ENCODE measurements at places on chromosomes 2 and 18. TPM values are rescaled to one million over a fixed set of nuclear protein-coding genes. Genes with fewer than 3 reads are reported as not detected.

GRCh38 chr2:232629129-232629475 is 4.3 kb upstream of the EFHD1 start:
- DNase-seq = no peak
- no peak overlapping the region for H3K4me3 ChIP-seq
- peaks cover 25% of the 10 kb centered on the region for H3K27me3 ChIP-seq
- H3K27ac ChIP-seq = no peak overlapping the region
- H3K4me1 ChIP-seq = peaks cover 6% of the 10 kb centered on the region

GRCh38 chr2:235168174-235168979 is 216.6 kb downstream of the SH3BP4 start:
- DNase-seq = no peak
- H3K4me1 ChIP-seq = peaks cover 4% of the 10 kb centered on the region
- no peaks in the 10 kb centered on the region for H3K27me3 ChIP-seq

GRCh38 chr18:34511435-34511834 is 198.7 kb upstream of the DTNA start:
- no peak overlapping the region for H3K4me3 ChIP-seq
- no peak for DNase-seq
- H3K36me3 ChIP-seq = no peaks in the 10 kb centered on the region
- no peak overlapping the region for H3K27ac ChIP-seq

- H3K27me3 ChIP-seq = no peaks in the 10 kb centered on the region
- no peak overlapping the region for H3K4me3 ChIP-seq
- no peaks in the 10 kb centered on the region for H3K4me1 ChIP-seq
- no peak for DNase-seq
These were observed 40.4 kb downstream of the RMP24 start for GRCh38 chr18:36012891-36013290.

DNA sequence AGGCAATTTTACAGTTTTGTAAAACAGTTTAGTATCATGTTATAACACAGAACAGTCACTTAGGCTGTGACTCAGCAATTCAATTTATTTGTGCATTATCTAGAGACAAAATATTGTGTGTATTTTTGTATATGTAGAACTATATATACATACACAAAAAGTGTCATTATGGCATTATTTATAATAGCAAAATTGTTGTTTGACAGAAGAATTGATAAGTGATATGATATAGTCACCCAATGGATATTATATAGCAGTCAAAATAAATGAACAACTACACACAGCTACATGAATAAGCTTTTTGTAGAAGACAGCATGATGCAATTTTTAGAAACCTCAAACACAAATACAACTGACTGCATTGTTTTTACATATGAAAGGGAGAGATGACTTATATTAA is 334.0 kb downstream of the TRIB2 start:
- no peaks in the 10 kb centered on the region for H3K36me3 ChIP-seq
- no peaks in the 10 kb centered on the region for H3K4me1 ChIP-seq
- no peak for DNase-seq

DNA sequence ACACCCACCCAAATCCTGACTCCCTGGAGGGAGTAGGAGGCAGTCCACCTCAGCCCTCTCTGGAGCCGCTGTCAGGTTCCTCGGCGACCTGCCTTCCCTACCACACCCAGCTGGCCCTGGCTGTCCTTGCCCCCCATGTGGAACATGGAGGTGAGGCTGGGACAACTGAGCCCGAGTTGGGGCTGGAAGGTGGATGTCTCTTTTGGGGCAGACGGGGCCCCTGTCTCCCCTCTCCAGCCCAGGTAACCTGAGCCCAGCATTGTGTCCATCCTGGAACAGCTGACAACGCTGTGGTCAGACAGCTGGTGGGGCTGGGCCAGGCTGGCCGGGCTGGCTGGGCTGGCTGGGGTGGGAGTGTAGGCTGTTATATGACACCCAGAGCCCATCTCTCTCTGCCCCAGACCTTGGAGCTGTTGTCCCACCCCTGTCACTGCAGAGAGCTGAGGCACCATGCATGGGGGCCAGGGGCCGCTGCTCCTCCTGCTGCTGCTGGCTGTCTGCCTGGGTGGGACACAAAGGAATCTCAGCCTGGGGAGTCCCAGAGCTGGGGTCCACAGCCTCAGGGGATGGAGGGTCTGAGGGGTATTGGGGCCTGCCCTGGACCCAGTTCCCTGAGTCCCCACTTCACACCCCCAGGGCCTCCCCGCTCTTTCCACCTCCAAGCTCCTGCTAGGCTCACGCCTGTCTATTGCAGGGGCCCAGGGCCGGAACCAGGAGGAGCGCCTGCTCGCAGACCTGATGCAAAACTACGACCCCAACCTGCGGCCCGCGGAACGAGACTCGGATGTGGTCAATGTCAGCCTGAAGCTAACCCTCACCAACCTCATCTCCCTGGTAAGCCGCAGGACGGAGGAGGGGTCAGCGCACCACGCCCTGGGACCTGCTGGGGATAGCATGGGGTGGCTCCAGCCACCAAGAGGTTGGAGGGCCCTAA is at the start of gene CHRNG:
TSS of gene CHRNG (plus strand) at position 395 of the 934 bp plus-strand sequence. CDS start at position 451, 56 bp downstream.
- no peaks in the 10 kb centered on the region for H3K36me3 ChIP-seq
- no peaks in the 10 kb centered on the region for H3K4me1 ChIP-seq
- H3K4me3 ChIP-seq = no peak within 1 kb of the TSS
- DNase-seq = no peak
- H3K27ac ChIP-seq = no peak within 1 kb of the TSS

CRYGD gene
- total RNA-seq = not detected

GRCh38 chr2:122203523-122203922 is 448.1 kb downstream of the TSN start:
- H3K4me1 ChIP-seq = no peaks in the 10 kb centered on the region
- no peak overlapping the region for H3K27ac ChIP-seq
- H3K36me3 ChIP-seq = no peaks in the 10 kb centered on the region
- no peak overlapping the region for H3K4me3 ChIP-seq

DNA sequence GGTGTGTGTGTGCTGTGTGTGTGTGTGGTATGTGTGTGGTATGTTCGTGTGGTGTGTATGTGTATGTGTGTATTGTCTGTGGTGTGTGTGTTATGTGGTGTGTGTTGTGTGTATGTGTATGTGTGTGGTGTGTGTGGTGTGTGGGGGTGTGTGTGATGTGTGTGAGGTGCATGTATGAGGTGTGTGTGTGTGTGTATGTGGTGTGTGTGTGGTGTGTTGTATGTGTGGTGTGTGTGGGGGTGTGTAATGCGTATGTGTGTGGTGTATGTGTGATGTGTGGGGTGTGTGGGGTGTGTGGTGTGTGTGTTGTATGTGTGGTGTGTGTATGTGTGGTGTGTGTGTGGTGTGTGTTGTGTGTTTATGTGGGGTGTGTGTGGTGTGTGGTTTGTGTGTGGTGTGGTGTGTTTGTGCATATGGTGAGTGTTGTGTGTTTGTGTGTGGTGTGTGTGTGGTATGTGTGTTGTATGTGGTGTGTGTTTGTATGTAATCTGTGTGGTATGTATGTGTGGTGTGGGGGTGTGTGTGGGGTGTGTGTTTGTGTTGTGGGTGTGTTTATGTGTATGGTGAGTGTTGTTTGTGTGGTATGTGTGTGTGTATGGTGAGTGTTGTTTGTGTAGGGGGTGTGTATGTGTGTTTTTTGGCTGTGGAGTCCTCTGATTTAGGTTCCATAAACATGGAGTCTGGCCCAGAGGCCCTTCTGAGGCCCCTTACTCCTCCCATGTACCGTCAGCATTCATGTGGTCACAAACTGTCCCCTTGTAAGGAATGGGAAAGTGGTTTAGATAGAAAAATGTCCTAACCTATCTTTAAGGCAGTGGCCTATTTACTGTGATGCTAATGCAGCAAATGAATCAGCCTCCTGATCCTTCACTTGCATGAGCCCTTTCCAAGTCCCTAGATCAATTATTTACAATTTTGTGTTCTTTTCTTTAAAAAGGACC is 116.0 kb downstream of the ALPK2 start:
- DNase-seq = no peak
- H3K4me3 ChIP-seq = no peak overlapping the region
- H3K27me3 ChIP-seq = no peaks in the 10 kb centered on the region

Data from colonic mucosa (tissue), 4 donors.